Body of pancreas (tissue), 4 donors: ENCODE measurements at places on chromosomes 16 and 17. TPM values are rescaled to one million over a fixed set of nuclear protein-coding genes. Genes with fewer than 3 reads are reported as not detected.
A peak's percentile ranks its signal among the peaks of the same experiment; 100 is the strongest.

Gene TBC1D28
- total RNA-seq = not detected

Gene RUSF1
- 72.9 TPM for total RNA-seq

Gene ALOXE3
- total RNA-seq = not detected

GRCh38 chr17:38421171-38421841 is 7.0 kb upstream of the ARHGAP23 start:
- DNase-seq = no peak

GRCh38 chr16:48607056-48607825 is 2.7 kb downstream of the N4BP1 start:
- DNase-seq = no peak

DNA sequence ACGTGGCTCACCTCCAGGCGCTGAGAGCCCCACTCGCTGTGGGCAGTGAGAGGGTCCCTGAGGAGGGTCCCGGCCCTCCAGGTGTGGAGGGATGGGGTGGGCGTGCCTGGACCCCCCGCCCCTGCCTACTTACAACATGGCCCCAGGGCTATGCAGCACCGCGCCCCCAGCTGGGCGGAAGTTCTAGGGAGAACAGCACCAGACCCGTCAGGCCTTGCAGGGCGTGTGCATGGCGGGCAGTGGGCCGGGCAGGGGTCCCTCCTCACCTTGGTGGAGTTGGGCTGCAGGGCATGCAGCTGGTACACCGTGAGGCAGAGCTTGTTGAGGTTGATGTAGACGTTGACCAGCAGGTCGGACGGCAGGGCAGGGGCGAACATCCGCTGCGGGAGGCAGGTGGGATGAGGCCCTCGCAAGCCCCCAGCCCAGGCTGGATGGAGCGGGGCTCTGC is 2.7 kb downstream of the SMIM22 start:
- DNase-seq = no peak

- DNase-seq = no peak
Observed at GRCh38 chr16:10067406-10067805, 114.8 kb downstream of the GRIN2A start.

- no peak for DNase-seq
Observed at GRCh38 chr17:67624886-67625656, 92.7 kb upstream of the NOL11 start.

DNA sequence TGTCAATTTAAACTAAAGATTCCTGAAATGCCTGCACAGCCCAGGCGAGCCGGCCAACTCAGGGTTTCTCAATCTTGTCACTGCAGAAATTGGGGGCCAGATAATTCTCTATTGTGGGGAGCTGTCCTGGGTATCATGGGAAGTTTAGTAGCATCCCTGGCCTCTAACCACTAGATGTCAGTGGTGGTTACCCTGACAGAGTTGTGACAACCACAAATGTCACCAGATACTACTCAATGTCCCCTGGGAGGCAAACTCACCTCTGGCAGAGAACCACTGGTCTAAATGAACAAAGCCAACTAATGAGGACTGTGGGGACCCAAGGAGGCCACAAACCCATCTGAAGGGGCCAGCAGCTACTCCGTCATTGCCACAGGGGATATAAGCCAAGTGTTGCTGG is 90.9 kb downstream of the MYH11 start:
- DNase-seq = peak; percentile 48

Gene PIRT
- not detected for total RNA-seq

Gene NHLRC4
- total RNA-seq = 0.52 TPM

DNA sequence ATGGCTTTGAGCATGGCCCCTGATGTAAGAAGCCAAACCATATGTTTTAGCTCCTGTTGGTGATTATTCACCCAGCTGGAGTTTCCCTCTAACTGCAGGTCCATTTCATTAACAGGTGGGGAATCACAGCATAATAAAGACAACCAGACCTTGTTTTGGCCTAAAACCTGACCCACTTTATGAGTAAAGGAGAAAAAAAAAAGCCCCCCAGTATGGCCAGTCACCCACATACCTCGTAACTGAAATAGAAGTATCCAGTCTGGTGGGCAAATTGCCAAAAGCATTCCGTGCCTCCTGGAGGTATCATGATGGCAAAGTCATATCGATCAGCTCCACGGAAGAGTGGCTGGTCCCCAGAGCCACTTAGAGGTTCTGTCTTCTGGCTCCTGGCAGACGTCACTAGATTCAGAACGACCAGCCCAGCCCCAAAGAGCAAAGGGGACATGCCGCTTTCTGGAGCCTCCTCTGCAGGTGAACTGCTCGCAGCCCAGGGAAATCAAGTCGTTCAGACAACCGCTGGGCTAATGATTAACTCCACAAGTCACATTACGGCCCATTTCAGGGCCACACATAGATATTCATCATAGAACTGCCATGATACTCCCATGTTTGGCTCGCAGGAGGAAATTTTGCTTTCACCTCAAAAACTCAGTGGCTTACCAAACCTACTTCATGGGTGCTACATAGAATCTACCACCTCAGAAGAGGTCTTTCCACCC is at the start of gene TMED6:
TMED6 (minus strand) TSS at position 478 of the 719 bp plus-strand sequence; CDS start at position 445, 33 bp downstream.
- DNase-seq = peak; percentile 87

DNA sequence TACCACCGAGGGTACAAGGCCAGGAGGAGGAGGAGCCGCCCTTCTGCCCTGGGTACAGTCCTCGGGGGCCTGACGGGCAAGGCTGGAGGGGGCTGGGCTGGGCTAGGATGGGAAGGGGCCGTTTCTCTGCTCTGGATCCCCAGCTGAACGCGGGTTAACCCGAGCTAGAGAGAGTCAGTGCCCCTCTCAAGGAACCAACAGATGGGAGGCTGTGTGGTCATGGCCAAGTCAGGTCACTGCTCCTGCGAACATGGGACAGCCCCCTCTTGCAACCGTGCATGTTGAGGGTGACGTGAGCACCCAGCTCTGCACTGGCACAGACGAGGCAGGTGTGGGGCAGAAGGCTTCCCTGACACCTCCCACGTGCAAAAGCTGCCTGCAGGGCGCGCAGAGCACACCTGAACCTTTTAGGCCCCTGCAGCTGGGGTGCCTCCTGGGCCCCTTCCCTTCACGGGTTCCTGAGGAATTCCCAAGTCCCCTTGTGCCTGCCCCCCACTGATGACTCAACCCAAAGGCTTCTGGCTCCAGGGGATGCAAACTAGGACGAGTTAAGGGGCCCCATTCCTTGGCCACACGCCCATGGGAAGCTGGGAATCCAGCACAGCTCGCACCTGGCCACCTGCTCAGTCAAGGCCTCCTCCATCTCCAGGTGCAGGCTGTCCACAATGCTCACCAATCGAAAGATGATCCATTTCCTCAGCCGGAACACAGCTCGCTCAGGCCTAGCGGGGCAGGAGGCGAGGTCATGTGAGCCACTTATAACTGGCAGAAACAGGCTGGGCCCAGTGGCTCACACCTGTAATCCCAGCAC is 6.3 kb downstream of the MYBBP1A start:
- no peak for DNase-seq

Gene SLC38A8
- not detected for total RNA-seq

- DNase-seq = no peak
Observed at GRCh38 chr16:48340054-48340453, 45.2 kb downstream of the SIAH1 start.

Gene FOXL1
- 0.52 TPM for total RNA-seq

DNA sequence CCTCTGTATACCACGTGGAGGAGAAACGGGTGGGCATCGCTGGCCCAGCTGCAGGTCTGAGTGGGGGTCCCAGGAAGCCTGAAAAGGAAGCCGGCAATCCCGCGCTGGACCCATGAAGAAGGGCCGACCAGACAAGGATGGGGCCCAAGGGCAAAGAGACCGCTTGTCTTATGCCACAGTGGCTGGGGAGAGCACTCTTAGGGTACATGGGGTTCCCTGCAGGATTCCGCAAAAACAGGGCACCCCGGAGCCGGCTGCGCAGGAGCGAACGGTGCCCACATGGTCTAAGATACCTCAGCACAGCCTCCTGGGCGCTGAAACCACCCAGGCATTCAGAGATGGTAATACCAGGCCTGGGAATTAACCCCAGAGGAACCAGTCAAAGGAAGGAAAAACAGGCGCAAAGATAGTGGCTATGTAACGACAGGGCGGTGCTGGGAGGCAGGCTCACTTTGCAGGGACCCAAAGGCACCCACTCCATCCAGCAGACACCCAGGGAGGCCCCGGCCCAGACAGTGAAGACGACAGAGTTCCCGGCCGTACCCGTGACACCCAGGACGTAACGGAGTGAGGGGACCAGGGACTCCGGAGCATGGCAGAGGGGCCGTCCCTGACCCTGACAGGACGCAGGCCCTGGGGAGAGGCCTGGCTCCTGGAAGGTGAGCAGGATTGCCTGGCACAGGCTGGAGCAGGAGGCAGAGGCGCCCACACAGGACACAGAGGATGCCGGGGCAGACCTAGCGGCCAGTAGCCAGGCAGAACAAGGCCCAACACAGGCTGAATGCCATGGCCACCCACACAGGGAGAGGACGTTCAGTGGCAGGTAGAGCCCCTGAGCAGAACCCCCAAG is 10.3 kb downstream of the PIEZO1 start:
- DNase-seq = no peak

DNA sequence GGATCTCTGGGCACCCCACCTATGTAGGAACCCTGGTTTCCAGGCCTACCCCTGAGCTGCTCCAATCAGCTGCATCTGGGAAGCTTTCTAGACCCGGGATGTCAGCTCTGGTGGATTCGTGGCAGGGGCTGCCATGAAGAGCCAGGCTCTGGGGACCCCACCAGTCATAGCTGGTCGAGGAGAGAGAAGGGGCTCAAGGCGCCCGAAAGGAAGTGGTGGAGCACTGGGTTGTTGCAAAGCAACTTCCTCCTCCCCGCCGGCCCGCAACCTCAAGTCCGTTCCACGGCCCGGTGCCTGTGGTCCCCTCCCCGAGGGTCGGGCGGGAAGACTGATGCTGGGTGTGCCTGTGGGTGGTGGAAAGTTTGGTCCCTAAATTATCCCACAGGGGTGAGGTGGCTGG is 10.2 kb downstream of the TBKBP1 start:
- no peak for DNase-seq

- DNase-seq = no peak
Observed at GRCh38 chr17:56292010-56292409, 138.7 kb downstream of the ANKFN1 start.

GRCh38 chr16:82040296-82040695 is 5.2 kb downstream of the HSD17B2 start:
- DNase-seq = no peak

Gene RARA
- total RNA-seq = 11.4 TPM

DNA sequence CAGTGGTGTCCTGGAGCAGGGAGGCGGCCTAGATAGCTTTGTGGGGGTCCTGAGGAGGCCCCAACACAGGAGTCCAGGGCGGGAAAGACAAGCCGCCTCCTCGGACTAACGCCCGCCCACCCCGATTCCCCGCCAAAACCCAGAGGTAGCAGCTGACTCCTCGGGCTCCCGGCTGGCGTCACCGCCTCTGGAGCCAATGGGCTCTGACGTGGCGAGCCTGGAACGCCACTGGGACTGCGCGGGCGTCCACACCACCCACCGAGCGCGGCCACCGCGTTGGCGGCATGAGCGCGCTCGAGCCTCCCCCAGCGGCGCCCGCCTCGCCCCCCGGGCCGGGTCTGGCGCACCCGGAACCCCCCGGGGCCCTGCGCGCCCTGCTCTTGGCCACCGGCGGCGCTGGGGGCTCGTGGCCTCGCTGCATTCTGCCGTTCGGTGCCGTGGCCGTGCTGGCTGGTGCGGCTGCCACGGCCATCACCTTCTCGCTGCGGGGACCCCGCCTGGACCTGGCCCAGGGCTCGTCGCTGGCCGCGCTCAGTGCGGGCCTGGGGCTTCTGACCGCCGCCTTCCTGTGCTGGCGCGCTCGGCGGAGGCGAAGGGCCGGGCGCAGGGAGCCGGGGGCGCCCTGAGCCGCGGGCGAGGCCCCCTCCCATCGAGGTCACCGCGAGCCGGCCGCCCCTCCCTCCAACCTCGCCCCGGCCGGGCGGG is 3.4 kb upstream of the NTN3 start:
- peak; percentile 81 for DNase-seq

- DNase-seq = no peak
Observed at GRCh38 chr16:11550791-11551498, 35.8 kb downstream of the LITAF start.

Gene CCL16
- not detected for total RNA-seq

DNA sequence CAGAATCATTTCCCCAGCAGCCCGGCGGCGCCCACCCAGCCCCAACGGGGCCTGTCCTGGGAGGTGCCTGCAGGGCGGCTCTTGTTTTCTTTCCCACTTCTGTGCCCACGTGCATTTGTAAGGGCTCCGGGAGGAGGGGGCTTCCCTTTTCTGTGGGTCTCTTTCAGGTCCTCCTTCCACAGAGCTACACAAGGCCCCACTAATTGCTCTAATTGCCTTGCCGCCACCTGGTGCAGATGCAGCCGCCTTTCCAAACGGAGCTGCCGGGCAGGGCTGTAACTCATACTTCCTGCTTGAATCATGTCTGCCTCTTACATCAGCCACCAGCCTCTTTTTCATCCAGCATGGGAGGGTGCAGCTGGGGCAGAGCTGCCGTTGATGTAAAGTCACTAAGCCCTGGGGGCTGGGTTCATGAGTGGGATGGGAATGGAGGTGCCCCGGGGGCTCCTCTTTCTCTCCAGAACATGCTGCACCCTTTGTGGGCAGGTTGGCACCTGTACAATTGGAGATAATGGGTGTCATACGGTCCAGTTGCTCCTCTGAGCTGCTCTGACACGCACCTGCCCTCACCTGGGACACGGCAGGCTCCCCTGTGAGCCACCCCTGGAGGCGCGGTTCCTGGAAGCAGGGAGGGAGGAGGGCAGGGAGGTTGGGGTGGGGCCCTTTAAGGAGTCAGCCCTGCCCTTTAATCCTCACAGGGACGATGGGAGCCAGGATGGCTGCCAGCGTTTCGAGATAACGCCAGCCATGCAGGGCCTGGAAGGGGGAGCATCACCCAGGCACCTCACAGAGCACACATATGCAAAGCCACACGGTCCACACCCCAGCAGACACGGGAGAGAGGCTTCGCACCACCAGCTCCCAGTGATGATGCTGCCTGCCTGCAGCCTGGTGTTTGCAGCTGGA is 41.1 kb upstream of the KLHDC4 start:
- peak; percentile 62 for DNase-seq

- DNase-seq = no peak
Observed at GRCh38 chr16:11493531-11493929, 93.2 kb downstream of the LITAF start.

DNA sequence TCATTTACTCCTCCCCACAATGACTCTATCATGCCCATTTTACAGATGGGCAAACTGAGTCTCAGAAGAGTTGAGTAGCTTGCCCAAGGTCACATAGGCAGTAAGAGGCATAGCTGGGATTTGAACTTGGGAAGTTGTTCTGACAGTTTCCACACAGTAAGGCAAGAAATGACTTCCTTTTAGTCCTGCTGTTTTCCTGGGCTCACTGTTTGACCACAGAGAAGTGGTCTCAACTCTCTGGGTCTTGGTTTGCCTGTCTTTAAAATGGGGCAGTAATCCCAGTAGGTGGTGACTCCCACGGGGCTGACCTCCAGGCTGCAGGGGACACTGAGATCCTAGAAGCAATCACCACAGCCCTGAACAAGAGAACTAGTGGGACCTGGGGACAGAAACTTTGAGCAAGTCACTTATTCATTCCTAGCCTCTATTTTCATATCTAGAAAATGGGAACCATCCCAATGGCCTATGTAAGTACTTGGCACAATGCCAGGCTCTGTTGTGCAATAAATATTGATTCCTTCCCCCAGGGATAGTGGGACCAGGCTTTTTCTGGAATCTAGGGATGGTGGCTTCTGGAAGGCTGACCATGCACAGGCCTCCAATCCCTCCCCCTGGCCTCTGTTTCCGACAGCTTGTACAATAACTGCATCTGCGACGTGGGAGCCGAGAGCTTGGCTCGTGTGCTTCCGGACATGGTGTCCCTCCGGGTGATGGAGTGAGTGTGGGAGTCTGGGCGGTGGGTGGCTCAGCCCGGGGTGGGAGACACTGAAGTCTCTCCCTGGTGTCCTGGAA is 20.5 kb downstream of the DEXI start:
- no peak for DNase-seq

Gene MMP15
- 22.3 TPM for total RNA-seq

- no peak for DNase-seq
Observed at GRCh38 chr16:49652456-49653172, 203.3 kb downstream of the ZNF423 start.
